CD8-positive, alpha-beta T cell (primary cell): ENCODE measurements at places on chromosomes 5 and 9.

DNA sequence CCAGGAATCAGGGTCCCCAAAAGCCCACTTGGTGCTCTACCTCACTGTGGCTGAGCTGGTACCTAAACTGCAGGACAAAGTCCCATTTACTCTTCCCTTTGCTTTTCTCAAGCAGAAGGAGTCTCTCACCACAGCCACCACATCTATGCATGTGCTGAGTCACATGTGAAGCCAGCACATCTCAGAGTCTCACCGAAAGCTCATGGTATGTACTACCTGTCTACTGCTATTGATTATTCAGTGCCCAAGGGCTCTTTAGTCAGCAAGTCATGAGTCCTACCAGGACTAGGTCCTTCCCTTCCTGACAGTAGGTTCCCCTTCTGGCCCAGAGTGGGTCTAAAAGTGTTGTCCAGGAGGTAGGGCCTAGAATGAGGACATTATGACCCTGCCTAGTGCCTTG lies 130.7 kb upstream of the NTRK2 start:
- no peak for DNase-seq

- DNase-seq = no peak
Observed at GRCh38 chr5:145463634-145464033, 371.5 kb downstream of the PRELID2 start.

GRCh38 chr5:92126182-92126581 lies 743.1 kb upstream of the ARRDC3 start:
- no peak for DNase-seq

DNA sequence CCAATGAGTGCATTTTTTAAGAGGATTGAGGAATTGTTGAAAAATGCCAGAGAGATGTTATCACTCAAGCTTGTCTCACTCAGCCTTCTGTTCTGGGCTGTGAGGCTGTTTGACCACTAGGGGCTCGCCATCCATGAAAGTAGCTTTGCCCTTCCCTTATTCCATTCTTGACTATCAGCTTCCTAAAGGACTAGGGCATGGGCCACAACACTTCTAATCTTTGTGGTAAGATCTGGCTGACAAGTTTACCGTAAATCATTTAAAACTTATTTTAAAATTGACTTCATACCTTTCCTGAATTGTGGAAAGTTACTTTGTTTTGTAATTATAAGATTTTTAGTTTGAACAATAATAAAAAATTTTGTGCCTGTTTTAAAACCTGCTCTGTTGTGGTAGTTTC lies 49.5 kb downstream of the TJP2 start:
- DNase-seq = no peak
